ENCODE measurements at places on chromosomes 6 and 20.

GRCh38 chr20:10447028-10447427 lies 11.9 kb downstream of the SLX4IP start:
- DNase-seq, result no peak

GRCh38 chr6:135601857-135602256 lies 104.3 kb upstream of the AHI1 start:
- no peak for DNase-seq

DNA sequence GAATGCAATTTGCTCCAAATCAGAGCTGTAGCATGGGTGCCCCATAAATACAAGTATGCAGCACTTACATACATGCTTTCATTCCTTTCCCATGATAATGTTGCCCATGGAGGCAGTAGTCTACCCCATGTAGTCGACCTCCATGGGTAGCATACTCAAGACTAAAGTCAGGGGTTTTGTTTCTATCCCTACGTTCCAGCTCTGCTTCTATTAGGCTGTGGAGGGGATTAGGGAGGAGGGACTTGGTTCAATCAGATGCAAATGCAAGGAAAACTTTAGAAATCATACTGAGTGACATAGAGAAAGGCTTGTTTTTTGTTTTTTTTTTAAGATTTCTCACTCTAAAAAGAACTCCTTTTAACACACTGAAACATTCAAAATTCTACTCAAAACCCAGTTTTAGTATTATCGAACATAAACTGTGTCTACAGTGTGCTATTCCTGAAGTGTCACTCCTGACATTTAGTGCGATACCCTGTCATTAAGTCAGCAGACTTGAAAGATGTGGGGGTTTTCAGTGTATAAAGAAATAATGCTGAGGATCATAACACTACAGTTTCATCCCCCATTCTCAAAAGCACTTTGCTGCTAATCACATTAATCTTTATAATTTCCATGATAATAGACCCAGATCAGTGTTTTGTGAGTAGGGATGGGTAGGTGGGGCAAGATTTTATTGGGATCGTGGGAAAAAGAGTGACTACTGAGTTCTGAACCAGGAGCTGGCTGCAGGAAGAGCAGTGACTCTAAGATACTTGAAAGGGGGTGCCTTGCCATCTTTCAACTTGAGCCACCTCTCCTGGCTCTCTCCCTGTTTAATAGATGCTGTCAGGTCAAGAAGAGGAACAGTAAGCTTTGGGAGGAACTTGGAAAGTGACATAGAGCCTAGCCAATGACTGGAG lies 40.4 kb upstream of the SCML4 start:
- DNase-seq, result no peak

DNA sequence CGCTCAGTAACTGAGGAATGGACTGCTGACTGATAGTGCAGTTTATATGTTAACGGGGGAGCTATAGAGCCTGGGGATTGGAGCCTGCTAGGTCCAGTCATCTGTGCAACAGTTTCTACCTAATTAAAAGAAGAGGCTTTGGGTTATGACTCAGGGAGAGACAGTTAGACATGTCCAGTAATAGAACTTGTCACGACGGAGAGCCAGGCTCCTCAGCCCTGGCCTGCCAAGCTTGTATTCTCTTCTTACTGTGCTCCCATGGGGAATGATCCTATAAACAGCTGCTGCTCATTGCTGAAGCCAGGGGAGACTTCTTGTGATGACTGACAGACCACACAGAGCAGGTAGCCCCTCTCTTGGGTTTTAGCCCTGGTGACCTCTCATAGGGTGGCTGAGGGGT lies 69.3 kb downstream of the SYNJ2 start:
- no peak for DNase-seq

- no peak for DNase-seq
These were observed 631 bp upstream of the PABPC1L start for GRCh38 chr20:44908987-44909871.

DNA sequence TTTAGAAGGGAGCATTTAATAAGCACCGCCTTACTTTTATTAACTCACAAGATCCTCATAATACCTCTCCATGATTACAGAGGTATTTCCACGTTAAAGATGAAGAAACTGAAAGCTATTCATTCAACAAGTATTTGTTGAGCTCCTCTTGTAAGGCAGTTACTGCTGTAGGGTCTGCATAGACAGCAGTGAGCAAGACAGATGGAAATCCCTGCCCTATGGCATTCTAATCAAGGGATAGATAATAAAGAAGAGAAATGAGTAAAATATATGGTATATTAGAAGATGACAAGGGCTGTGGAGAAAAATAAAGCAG lies 77.8 kb upstream of the CTNNBL1 start:
- no peak for DNase-seq

GRCh38 chr6:32973144-32974015 lies 5.0 kb downstream of the BRD2 start:
- DNase-seq, result no peak
